Osteocyte (in vitro differentiated cells): ENCODE measurements at places on chromosomes 12 and 14.

GRCh38 chr12:41777064-41777790, 367.4 kb downstream of the GXYLT1 start:
- H3K27me3 ChIP-seq = peaks cover 2% of the 10 kb centered on the region
- H3K4me3 ChIP-seq = no peak overlapping the region
- H3K4me1 ChIP-seq = no peaks in the 10 kb centered on the region
- no peaks in the 10 kb centered on the region for H3K36me3 ChIP-seq
- DNase-seq = no peak
- no peak overlapping the region for H3K27ac ChIP-seq

DNA sequence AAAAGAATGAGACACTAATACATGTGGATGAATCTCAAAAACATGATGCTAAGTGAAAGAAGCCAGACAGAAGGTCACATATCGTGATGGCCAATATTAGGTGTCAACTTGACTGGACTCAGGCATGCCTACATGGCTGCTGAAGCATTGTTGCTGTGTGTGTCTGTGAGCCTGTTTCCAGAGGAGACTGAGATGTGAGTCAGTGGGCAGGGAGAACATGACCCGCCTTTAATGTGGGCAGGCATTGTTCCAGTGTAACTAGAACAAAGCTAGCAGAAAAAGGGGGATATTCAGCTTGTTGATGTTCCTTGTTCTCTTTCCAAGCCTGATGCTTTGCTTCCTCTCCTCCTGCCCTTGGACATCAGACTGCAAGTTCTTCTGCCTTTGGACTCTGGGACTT, 47.6 kb downstream of the DCAF5 start:
- no peak overlapping the region for H3K27ac ChIP-seq
- H3K4me3 ChIP-seq = no peak overlapping the region
- no peak for DNase-seq

DNA sequence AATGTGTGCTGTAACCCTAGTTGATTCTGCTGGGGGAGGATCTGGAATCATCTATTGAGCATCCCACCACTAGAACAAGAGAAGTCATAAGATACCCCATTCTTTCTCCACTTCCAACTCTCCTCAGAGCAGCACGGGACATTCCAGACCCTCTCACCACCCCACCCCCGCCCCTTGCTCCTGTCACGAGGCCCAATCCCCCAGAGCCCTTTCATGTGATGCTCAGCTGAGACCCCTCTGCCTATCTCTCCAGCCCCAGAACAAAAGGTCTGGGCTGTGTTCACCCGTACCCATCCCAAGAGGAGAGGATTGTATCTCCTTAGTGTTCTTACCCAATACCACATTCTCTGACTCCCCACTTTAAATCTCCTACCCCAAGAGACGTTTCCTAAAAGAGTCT, 602 bp downstream of the PMEL start:
- DNase-seq = no peak
- no peak overlapping the region for H3K27ac ChIP-seq
- H3K4me3 ChIP-seq = no peak overlapping the region
- no peaks in the 10 kb centered on the region for H3K27me3 ChIP-seq

DNA sequence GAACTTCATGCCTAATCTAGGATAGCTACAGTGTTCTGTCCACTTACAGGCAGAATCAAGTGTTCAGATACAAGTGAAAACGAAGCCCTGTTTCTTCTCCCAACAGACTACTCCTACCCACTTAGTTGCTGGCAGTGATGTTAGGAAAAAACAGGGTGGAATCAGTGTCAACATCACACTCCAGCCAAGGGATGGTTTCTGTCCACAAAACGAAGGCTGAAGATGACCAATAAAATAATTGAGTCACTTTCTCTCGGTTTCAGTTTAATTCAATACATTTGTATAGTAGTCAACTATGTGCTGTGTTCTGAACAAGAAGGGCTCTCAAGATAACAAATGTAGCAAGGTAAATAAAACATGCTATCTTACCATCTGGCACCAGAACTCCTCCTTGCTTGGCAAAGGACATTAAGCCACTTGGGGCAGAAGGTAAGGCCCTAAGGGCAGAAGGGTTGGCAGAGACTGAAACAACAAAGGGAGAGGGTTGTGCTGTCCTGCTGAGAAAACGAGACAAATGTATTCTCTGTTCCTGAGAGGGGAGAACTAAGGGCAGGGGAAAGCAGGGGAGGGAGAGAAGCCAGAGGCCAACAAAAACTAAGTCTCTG, 393.6 kb downstream of the DPF3 start:
- H3K27ac ChIP-seq = peak overlapping the region; percentile 16
- DNase-seq = no peak
- H3K4me1 ChIP-seq = peaks cover 9% of the 10 kb centered on the region
- H3K4me3 ChIP-seq = no peak overlapping the region
- peaks cover 55% of the 10 kb centered on the region for H3K27me3 ChIP-seq

- H3K27ac ChIP-seq = no peak overlapping the region
- H3K4me3 ChIP-seq = no peak overlapping the region
- peaks cover 5% of the 10 kb centered on the region for H3K36me3 ChIP-seq
- DNase-seq = no peak
Measured at GRCh38 chr14:59317798-59318505, 129.5 kb downstream of the DAAM1 start.

DNA sequence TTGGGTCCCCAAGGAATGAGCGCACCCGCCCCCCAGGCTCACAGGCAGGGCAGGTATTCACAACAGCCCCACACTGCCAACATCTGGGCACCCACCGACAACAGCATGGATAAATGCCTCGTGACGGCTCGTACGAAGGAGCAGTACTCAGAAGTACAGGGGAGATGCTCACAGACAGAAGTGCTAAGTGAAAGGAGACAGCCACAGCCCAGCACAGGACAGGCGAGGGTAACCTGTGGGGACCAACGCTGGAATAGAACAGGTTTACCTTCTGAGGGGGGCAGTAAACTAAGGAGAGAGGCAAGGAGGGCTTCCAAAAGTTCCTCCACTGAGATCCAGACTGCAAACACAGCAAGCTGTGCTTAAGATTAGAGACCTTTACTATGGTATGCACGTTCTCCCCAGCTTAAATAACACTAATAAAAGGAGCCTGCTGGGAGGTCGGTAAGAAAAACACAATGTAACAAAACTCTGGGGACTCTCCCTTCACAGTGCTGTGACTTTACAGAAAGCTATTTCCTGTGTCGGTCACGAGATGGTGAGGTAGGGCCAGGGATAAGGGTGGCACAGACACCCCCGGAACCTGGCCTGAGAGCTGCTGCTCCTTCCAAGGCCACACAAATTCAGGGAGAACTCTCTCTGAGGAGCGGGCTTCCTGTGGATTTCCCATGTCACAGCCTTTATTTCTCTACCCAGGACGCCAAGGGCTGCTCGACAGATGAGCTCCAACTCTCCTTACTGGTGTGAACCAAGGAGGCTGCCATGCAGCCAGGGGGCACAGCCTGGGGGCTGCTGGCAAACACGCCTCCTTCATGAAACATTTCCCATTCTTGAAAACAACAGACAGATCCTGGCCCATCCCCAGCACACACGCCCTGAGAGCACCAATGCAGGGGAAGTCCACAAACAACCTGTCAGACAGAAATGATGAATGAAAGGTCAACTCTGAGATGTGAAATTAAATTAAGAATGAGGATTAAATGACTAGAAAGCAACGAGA, 26.3 kb downstream of the SLC15A4 start:
- H3K4me1 ChIP-seq = peaks cover 19% of the 10 kb centered on the region
- H3K27ac ChIP-seq = no peak overlapping the region
- peaks cover 57% of the 10 kb centered on the region for H3K36me3 ChIP-seq
- DNase-seq = no peak
- H3K4me3 ChIP-seq = no peak overlapping the region
- H3K27me3 ChIP-seq = no peaks in the 10 kb centered on the region

GRCh38 chr14:87397499-87397898, 595.5 kb downstream of the GALC start:
- no peaks in the 10 kb centered on the region for H3K36me3 ChIP-seq
- H3K4me3 ChIP-seq = no peak overlapping the region
- H3K27me3 ChIP-seq = peaks cover 2% of the 10 kb centered on the region
- no peak for DNase-seq
- H3K27ac ChIP-seq = no peak overlapping the region
- no peaks in the 10 kb centered on the region for H3K4me1 ChIP-seq

DNA sequence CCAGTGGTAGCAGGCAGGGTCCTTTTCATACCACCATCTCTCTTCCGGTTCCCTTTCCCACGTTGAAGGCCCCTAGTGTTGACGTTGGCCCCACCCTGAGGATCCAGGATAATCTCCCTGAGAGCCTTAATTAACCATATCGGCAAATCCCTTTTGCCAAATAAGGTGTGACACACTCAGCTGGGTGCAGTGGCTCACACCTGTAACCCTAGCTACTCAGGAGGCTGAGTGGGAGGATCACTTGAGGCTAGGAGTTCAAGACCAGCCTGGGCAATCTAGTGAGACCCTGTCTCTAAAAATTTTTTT, 2.8 kb upstream of the TMEM119 start:
- DNase-seq = no peak
- H3K27ac ChIP-seq = no peak overlapping the region
- H3K27me3 ChIP-seq = no peaks in the 10 kb centered on the region
- H3K36me3 ChIP-seq = no peaks in the 10 kb centered on the region

- H3K27me3 ChIP-seq = peaks cover 7% of the 10 kb centered on the region
- peaks cover 29% of the 10 kb centered on the region for H3K36me3 ChIP-seq
- H3K4me3 ChIP-seq = no peak within 1 kb of the TSS
- peaks cover 2% of the 10 kb centered on the region for H3K4me1 ChIP-seq
- no peak for DNase-seq
- H3K27ac ChIP-seq = no peak within 1 kb of the TSS
Measured at GRCh38 chr12:6647083-6647604, at the start of gene ACRBP. ACRBP (minus strand) TSS chr12:6647432; CDS start chr12:6647366, 66 bp downstream.

GRCh38 chr14:39109893-39110715, 4.0 kb upstream of the GEMIN2 start:
- no peaks in the 10 kb centered on the region for H3K36me3 ChIP-seq
- H3K27me3 ChIP-seq = no peaks in the 10 kb centered on the region
- H3K27ac ChIP-seq = no peak overlapping the region
- H3K4me1 ChIP-seq = peaks cover 13% of the 10 kb centered on the region

GRCh38 chr12:108462686-108463085, 52.4 kb upstream of the FICD start:
- peaks cover 17% of the 10 kb centered on the region for H3K27me3 ChIP-seq
- no peak overlapping the region for H3K27ac ChIP-seq
- no peak for DNase-seq
- H3K4me3 ChIP-seq = no peak overlapping the region

DNA sequence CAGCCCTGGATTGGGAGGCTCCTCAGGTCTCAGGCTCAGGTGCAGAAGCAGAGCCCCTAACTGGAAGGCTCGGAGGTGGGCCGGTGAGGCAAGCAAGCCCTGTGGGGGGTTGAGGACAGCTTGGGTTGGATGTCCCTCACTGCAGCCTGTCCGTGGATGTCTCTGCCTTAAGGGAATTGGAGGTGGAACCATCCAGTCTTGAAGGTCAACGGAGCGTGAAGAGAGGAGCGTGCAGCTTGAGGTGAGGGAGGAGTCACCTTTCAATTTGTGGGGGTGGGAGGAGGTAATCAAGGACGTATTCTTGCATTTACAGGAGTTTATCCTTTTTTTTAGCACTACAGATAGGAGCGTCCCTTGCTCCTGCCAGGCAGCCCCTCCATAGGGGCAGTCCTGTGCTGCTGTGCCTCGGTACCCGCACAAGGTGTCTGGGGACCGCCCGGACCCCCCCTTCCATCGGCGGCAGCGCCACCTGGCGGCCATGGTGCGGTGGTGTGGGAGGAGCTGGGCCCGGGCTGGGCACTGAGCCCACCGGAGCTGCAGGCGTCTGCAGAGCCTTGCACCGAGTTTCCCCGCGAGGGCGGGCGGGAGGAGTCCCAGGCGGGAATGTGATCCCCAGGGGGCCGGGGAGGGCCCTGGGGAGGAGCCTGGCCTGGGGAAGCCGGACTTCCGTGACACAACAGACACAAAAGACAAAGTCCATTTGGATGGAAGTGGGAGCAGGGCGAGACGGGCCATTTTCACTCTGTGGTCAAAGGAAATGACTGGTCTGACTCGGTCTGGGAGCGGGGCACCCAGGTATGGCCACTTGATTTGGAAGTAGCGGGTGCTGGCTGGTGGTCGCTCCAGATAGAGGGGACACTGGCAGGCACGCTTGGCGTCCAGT, 864 bp downstream of the DNAJC22 start:
- no peak overlapping the region for H3K27ac ChIP-seq
- H3K36me3 ChIP-seq = no peaks in the 10 kb centered on the region
- peaks cover 30% of the 10 kb centered on the region for H3K27me3 ChIP-seq
- H3K4me1 ChIP-seq = peaks cover 38% of the 10 kb centered on the region
- peak overlapping the region; percentile 66 for H3K4me3 ChIP-seq
- DNase-seq = peak; percentile 94

GRCh38 chr12:79069009-79069408, 204.4 kb downstream of the SYT1 start:
- no peak overlapping the region for H3K4me3 ChIP-seq
- no peak overlapping the region for H3K27ac ChIP-seq
- H3K36me3 ChIP-seq = no peaks in the 10 kb centered on the region

DNA sequence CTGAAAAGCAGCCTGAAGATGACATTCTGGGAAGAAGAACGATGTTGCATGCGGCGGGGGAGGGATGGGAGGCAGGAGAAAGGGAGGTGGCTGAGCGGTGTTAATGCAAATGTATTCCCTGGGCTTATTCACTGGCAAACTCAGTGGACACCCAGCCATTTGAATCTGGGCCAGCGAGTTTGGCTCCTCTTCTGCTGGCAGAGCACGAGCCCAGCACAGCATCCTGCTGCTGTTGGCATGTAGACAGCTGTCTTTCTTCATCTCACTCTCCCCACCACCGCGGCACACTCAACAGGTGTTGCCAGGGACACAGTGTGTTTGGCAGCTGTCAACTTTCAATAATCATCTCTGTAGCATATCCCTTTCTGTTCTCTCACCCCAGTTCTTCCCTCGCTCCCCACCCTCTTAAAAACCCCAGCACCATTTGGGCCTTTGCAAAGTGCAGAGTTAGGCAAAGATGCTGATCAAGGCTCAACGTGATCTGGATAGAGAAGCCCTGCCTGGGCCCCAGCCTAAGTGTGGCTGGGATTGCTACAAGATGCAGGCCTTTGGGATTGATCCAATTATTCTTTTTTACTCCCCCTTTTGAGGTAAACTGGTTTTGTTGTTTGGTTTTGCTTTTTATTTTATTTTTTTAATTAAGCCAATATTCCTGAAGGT, 131.9 kb downstream of the EXOC5 start:
- no peaks in the 10 kb centered on the region for H3K36me3 ChIP-seq
- no peak overlapping the region for H3K4me3 ChIP-seq
- DNase-seq = no peak
- no peaks in the 10 kb centered on the region for H3K4me1 ChIP-seq

- DNase-seq = no peak
- no peaks in the 10 kb centered on the region for H3K27me3 ChIP-seq
- no peak overlapping the region for H3K4me3 ChIP-seq
- H3K4me1 ChIP-seq = peaks cover 12% of the 10 kb centered on the region
- H3K27ac ChIP-seq = no peak overlapping the region
Measured at GRCh38 chr14:72699443-72699842, 194.5 kb downstream of the DPF3 start.

GRCh38 chr12:126676434-126676833, 1590.5 kb upstream of the TMEM132C start:
- H3K36me3 ChIP-seq = no peaks in the 10 kb centered on the region
- H3K4me1 ChIP-seq = no peaks in the 10 kb centered on the region
- no peaks in the 10 kb centered on the region for H3K27me3 ChIP-seq
- no peak for DNase-seq
- H3K4me3 ChIP-seq = no peak overlapping the region
- H3K27ac ChIP-seq = no peak overlapping the region
